ENCODE measurements at places on chromosomes 1 and 21.

DNA sequence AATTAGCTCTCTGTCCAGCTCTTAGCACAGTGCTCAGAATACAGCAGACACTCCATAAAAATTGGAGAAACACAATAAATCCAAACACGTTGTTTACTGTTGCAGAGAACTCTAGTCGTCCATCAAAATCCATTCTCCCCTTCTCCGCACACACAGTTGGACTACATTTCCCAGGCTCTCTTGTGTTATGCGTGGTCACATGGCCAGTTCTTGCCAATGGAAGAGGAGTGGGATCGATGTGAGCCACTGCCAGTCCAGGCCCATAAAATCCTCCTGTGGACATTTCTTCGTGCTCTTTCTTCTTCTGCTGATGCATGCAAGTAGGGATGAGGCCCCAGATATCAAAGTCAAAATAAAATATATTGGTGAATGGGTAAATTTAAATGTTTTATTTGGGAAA is 114.3 kb upstream of the FMN2 start:
- DNase-seq, result no peak

GRCh38 chr1:116991171-116991845 is 10.3 kb upstream of the CD101 start:
- no peak for DNase-seq

- no peak for DNase-seq
Observed at GRCh38 chr1:6208723-6209660, 3.1 kb downstream of the RNF207 start.

GRCh38 chr1:156129687-156130577 is 15.4 kb downstream of the LMNA start:
- DNase-seq, result peak; percentile 15

DNA sequence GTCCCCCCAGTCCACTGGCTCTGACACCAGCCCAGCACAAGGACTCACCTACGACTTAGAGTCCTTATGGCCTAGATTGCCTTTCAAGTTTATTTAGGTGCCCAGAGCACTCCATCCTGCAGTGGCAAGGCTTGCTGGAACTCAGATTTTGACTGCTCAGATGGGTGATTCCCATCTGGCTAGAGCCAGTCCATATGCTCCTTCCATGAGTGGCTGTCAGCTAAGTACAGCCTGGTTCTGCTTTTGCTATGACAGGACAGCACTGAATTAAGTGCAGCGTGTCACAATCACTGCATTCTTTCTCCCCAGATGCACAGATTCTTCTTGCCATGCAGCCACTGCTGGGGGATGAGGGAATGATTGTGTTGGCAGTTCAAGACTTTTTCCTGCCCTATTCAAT is 43.8 kb downstream of the GPR52 start:
- no peak for DNase-seq

GRCh38 chr1:107139833-107140702 is 771 bp upstream of the NTNG1 start:
- DNase-seq, result no peak
